ENCODE measurements at places on chromosomes 5 and 9.

- DNase-seq, result no peak
These were observed 289.4 kb downstream of the ADAMTS6 start for GRCh38 chr5:65192331-65192730.

DNA sequence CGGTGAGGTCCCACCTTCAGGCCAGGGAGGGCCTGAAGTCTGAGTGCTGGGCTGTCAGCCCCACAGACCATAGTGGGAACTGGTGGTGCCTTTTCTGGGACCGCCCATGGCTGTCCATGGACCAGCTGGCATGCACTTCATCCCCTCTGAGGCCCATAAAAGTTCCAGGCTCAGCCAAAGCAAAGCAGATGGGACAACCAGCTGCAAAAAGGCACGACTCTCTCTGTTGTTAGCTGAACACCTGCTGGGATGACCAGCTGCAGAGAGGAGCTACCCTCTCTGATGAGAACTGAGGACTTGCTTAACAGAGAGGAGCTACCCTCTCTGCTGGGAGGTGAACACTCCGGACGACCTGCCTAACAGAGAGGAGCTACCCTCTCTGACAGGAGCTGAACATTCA is 844.3 kb upstream of the DMAC1 start:
- DNase-seq, result no peak

- DNase-seq, result peak; percentile 82
These were observed 57.2 kb downstream of the COL5A1 start for GRCh38 chr9:134698587-134699342.

GRCh38 chr9:2291980-2292704 is 277.0 kb downstream of the SMARCA2 start:
- no peak for DNase-seq

DNA sequence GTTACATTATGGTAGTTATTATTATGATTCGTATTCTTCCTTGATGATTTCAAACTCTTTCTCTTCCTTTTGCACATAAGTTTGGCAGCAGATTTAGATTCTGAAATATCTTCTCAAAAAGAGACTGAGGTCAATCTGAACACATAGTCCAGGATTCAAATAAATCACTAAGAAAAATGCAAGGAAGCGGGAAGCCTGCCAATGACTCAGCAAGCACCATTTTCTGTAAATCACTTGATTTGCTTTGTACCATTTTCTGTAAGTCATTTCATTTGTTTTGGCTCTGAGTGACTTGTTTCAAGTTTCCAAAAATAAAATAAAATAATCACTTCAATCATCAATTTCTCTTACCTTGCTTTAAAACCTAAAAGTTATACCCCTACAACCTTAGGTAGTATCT is 24.6 kb upstream of the GLIS3 start:
- DNase-seq, result no peak

DNA sequence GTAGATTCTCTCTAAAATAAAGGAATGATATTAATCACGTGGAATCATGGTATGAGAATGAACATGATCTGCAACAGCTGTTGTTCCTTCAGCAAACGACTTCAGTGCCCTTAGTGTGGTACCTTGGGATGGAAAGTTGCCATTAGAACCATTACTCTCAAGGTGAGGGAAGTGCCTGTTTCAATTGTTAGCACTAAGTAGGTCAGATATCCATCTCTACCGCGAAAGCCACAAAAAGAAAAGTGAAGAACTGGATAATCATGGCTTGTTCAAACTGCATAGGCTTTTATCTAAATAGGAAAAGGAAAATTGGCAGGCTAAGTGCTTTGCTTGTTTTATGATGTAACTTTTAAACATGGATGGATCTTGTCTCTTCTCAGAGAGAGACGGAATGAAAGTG is 380.7 kb downstream of the MRPS30 start:
- DNase-seq, result no peak

GRCh38 chr9:77866878-77867277 is 164.7 kb downstream of the GNAQ start:
- DNase-seq, result no peak

DNA sequence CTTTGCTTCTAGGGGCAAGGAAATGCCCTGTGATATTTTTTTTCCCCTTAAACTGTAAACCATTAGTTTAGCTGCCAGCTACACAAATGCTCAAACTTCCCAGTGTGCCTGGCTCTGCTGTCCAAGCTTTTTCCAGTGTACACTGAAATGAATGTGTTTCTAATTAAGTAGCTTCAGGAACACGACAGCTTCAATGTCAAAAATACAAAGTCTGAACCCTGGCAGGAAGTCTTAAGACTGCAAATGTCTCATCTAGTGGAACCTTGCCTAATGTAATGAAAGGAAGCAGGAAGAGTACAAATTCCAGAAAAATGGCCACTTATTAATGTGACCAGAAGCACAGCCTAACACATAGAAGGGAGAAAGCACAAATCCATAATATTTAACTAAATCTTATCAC is 255.2 kb downstream of the CRB2 start:
- DNase-seq, result no peak

DNA sequence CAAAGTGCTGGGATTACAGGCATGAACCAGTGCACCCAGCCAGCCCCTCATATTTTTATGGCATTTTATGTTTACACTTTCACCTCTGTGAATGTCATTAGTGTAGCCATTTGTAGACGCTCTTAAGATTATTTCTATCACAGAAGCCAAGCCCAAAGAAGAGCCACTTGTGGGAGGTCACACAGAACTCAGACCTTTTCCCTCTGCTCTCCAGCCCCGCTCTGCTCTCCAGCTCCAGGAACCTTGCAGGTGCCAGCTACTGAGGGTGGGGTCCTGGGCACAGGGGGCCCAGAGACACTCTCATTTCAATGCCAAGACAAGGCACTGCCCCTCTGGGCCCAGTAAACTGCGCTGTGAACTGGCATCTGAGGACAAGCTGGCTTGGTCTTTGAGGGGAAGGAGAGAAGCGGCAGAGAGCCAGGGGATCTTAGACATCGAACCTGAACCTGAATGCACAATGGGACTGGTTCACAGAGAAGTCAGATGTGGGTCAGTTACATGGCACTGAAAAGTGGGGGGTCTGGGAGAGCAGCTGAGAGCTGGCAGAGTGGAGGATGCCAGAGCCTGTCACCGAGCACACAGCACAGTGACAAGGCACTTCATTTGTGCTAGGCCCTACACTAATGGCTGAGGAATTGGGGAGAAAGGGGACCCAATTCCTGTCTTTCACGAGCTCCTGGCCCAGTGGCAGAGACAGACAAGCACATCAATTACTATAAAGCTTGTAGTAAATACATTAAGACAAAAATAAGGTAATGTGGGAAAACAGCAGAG is 16.7 kb downstream of the ANXA6 start:
- DNase-seq, result no peak

GRCh38 chr5:756865-757345 is 27.6 kb downstream of the ZDHHC11B start:
- no peak for DNase-seq

GRCh38 chr5:634191-634590 is 22.1 kb downstream of the CEP72 start:
- no peak for DNase-seq

DNA sequence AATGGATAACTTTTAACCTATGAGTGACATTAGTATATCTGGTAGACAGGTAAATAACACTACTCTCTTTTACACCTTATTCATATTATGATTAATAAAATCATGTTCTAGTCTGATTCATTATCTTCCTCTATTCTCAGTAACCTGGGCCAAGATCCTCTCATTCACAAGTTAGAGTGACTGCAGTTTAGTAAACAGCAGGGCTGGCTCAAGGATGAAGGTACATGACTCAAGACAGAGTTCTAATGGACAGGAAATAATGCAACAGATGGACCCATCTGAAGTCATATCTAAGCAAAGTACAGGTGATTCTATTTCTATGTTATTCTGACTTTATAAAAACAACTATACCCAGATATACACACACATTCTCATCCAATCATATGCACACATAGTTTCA is 582.5 kb upstream of the CDH18 start:
- DNase-seq, result no peak

DNA sequence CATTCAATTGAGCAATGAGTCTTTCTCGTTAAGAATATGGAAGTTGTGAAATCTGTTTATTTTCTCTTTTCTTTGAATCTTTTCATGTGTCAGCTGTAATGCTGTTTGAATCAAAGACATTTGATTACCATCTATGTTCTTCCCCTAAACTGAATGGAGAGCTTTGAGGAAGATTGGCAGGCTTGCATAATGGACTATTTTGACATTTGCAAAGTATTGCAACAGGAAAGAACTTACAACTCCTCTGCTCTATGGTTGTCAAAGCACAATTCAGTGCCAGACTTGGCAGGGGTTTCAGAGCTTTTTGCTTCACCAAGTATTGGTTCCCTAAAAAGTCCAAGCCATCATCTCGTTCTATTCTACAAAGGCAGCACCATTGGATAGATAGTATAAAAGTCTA is 549.0 kb upstream of the NUDT12 start:
- no peak for DNase-seq

DNA sequence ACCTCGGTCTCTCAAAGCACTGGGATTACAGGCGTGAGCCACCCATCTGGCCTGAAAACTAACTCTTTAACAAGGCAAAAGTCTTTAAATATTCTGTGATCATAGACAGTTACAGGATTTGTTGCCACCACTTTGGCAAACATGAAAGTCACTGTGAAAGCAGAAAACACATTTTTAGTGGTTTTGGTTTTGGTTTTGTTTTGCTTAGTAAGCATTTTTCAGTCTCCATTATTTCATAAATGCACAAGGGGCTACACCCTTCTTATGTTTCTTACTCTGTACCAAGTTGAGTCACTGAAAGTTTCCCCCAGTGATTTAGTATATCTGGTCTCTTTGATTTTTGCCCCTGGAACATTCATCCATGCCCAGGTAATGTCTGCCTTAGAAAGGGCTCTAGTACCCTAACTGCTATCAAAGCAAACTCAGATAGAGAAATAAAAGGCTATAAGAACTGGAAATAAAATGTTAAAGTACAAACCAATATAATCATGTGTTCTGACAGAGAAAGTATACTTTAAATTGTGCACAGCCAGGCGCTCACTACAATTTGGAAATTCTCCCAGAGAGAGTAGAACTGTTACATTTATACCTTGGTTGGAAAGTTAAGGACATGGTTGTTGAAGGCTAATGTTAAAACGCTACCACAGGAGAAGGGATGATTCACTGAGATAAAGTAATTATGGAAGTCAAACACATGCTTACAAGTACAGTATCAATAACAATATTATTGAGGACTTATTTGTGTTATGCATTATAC is 1022.5 kb upstream of the DMAC1 start:
- DNase-seq, result no peak

DNA sequence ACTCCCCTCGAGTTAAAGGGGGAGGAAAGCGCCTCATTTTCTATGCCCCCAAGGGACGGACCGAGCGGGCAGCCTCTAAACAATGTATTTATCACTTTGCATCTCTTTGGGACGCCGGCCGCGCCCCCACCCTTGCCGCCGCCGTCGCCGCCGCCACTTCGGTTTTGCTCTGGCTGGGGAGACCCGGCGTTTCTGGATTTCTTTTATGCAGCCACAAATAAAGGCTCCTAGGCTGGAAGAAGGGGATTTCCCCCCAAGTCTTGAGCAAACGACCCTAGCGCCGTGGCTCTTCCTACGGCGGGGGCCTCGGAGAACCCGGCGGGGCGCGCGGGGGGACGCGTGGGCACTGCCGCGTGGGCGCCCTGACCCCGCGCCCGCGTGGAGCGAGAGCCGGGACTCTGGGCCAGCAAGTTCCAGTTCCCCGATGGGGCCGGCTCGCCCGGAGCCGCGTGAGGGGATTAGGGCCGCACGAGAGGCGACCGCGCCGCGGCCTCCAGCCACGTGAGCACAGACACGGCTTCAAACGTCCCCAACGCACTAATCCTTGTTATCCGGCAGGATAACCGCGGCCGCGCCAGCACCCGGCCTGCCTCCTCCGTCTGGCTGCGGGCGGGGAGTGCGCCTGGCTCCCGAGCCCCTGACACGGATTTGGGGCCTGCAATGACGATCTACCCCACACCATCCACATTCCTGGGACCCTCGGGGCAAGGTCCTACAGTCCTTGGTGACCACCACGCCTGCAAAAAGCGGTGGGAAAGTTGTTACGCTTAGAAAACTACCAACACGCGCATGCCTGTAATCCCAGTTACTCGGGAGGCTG is 7.9 kb upstream of the NEUROG1 start:
- no peak for DNase-seq

DNA sequence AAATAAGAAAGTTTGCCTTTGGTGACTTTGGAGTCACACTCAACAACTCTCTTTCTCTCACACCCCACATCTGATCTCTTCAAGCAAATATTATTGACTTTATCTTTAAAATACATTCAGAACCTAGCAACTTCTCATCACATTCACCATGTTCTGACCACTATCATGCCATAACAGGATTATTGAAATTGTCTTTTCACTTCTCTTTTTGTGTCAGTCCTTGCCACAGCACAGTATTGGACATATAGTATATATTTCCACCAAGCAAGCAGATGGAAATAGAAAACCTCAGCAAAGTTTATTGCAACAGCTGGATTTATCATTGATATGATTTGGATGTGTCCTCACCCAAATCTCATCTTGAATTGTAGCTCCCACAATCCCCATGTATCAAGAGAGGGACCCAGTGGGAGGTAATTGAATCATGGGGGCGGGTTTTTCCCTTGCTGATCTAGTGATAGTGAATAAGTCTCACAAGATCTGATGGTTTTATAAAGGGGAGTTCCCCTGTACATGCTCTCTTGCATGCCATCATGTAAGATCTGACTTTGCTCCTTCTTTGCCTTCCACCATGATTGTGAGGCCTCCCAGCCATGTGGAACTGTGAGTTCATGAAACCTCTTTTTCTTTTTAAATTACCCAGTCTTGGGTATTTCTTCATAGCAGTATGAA is 26.9 kb upstream of the ITGA1 start:
- peak; percentile 68 for DNase-seq

DNA sequence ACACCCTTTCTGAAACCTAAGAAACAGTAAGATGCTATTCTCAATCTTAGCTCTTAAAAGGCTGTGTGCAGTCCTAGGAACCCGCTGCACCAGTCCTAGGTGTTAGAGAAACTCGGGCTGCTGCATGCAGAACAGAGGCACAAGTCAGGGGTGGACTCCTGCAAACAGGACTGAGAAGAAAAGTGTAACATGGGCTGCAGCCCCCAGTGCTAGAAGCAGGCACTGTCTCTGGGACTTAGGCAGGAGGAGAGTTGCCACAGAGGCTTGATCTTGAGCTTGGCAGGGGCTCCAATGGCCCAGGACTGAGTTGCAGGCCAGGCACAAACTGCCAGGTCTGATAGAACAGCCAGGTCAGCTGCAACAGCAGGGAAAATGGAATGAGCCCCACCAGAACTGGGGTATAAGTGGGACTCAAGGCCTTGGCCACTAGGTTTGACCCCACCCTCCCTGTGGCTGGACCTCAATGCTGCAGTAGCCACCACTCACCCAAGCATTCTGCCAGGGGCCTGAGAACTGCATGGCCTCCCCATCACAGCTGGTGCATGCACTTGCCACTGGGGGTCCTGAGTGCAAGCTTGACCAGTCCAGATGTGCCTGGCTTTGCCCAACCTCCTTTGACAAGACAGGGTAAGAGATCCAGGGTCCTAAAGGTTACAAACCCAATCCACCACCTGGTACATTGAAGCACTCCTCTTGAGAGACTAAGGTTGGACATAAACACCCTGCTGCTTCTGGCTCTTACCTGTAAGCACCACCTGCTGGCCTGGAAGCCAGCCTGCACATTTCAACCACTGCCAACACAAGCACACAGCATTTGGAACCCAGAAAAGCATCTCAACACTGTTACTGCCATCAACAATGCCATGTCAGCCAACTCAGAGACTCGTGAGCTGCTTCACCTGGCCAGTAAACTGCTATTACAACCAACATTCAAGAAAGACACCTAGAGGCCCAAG is 103.3 kb downstream of the FBXL17 start:
- peak; percentile 13 for DNase-seq

GRCh38 chr5:1824903-1825841 is 24.0 kb downstream of the NDUFS6 start:
- DNase-seq, result no peak

- DNase-seq, result peak; percentile 31
These were observed 68.6 kb downstream of the ERMP1 start for GRCh38 chr9:5764130-5764868.

- DNase-seq, result no peak
These were observed 291.8 kb upstream of the ACTBL2 start for GRCh38 chr5:57774439-57774838.
